PC-3 (cell line): ENCODE measurements at places on chromosomes 4 and X.

GRCh38 chr4:171532968-171533367 lies 280.2 kb upstream of the GALNTL6 start:
- H3K4me1 ChIP-seq: no peaks in the 10 kb centered on the region
- H3K27me3 ChIP-seq: no peaks in the 10 kb centered on the region
- no peaks in the 10 kb centered on the region for H3K36me3 ChIP-seq
- DNase-seq: no peak
- no peak overlapping the region for H3K27ac ChIP-seq

DNA sequence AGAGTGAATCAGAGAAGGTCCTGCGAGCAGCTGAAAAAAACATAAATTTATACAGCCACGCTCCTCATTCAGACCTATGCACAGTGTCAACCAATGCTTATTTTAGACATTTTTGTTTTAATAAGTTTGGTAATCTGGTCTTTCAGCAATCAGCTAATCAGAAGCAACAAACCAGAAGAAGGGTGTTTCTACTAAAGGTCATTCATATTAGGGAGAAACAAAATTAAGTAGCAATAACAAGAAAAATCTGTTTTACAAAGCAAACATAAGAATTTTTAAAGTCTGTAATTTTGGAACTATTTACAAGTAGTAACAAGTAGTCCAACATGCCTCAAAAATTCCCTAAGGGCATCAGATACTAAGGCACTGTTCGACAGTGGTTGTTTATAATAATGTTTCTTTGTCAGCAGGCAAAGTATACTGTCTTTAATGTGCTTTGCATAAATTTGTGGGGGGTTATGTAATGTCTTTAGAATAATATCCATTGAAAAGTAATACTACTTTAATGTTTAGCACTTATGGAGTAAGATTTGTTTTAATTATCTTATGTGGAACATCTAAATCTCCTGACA lies 82.8 kb downstream of the PHOX2B start:
- no peak overlapping the region for H3K27ac ChIP-seq
- H3K36me3 ChIP-seq: no peaks in the 10 kb centered on the region; the same call in 1 of the 2 replicates
- no peaks in the 10 kb centered on the region for H3K27me3 ChIP-seq

- H3K4me3 ChIP-seq: no peak overlapping the region
- 0 out of 2 replicates have a peak, but pooled peaks cover 3% of the 10 kb centered on the region for H3K27me3 ChIP-seq
- no peak for DNase-seq
- H3K36me3 ChIP-seq: no peaks in the 10 kb centered on the region
These were observed 25.3 kb upstream of the NWD2 start for GRCh38 chr4:37219242-37219641.

DNA sequence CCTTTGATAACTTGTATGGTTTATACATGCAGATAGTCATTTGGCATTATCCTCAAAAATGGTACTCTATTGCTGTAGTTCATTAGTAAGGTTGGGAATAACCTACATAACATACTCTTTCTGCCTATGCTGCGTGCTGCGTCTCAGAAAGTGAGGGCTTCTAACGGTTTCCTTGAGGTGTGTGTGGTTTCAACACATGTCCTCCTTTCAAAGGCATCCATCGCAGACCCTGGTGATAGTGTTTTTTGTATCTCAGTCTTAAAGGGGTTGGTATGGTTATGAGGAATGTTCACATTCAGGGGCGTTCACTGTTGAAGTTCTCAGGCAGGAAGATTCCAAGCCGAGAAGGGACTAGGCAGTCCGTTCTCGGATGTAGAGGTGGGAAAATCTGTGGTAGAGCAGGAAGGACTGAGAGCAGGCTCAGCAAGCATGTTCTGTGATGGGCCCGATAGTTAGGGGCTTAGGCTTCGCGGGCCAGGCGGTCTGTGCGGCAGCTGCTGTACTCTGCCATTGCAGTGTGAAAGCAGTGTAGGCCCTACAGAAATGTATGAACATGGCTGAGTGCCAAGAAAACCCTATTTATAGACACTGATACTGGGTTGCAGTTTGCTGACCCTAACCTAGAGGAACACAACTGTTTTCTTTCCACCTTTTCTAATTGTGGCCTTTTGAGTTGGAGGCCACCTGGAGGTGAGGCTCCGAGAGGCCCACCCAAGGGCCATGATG lies 123.2 kb downstream of the GPR143 start:
- no peak overlapping the region for H3K4me3 ChIP-seq
- no peak overlapping the region for H3K27ac ChIP-seq
- no peaks in the 10 kb centered on the region for H3K36me3 ChIP-seq
- H3K4me1 ChIP-seq: no peaks in the 10 kb centered on the region
- H3K27me3 ChIP-seq: no peaks in the 10 kb centered on the region

DNA sequence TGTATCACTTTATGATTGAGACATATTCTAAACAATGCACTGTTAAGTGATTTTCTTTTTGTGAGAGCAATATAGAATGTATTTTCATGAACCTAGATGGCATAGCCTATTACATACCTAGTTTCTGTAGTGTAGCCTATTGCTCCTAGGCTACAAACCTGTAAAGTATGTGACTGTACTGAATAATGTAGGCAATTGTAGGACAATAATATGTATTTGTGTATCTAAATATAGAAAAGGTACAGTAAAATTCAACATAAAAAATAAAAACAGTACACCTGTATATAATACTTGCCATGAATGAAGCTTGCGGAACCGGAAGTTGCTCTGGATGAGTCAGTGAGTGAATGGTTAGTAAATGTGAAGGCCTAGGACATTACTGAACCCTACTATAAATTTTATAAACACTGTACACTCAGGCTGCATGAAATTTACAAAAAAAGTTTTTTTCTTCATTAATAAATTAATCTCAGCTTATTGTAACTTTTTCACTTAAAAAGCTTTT lies 106.7 kb downstream of the VSIG4 start:
- no peak overlapping the region for H3K4me3 ChIP-seq
- peaks cover 7% of the 10 kb centered on the region; the same call in 1 of the 2 replicates for H3K36me3 ChIP-seq
- H3K27me3 ChIP-seq: no peaks in the 10 kb centered on the region
- peak; percentile 37 for DNase-seq
- H3K27ac ChIP-seq: peak overlapping the region; percentile 94

- H3K36me3 ChIP-seq: no peaks in the 10 kb centered on the region
- H3K4me3 ChIP-seq: no peak overlapping the region
- no peaks in the 10 kb centered on the region for H3K27me3 ChIP-seq
- H3K4me1 ChIP-seq: no peaks in the 10 kb centered on the region
- DNase-seq: no peak
These were observed 84.9 kb downstream of the EDA2R start for GRCh38 chrX:66553973-66554372.

GRCh38 chr4:879729-880077 lies 52.4 kb downstream of the GAK start:
- no peak for DNase-seq
- no peaks in the 10 kb centered on the region for H3K4me1 ChIP-seq
- no peaks in the 10 kb centered on the region for H3K27me3 ChIP-seq
- no peak overlapping the region for H3K4me3 ChIP-seq

GRCh38 chrX:154531626-154532025 lies 15.0 kb downstream of the G6PD start:
- H3K4me3 ChIP-seq: no peak overlapping the region
- peaks cover 24% of the 10 kb centered on the region; the same call in 1 of the 2 replicates for H3K36me3 ChIP-seq
- no peak for DNase-seq
- no peak overlapping the region for H3K27ac ChIP-seq
- H3K4me1 ChIP-seq: peaks cover 9% of the 10 kb centered on the region; the same call in 1 of the 2 replicates

DNA sequence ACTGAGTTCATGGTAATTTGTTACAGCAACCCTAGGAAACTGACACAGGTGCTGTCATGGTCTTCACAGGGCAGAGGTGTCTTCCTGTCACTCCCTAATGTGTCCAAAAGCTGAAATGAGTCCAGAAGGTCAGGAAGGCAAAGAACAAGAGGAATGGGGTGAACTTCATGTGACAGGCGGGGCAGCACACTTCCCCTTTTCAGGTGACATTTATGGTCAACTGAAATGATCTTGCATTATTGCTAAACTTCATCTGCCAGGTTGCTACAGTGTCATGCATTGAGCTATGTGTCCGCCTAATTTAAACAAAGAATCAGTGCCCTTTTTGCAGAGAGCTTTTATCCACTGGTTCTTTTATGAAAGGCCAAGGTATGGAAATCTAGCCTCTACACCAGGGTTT lies 15.9 kb upstream of the CCDC149 start:
- H3K27me3 ChIP-seq: no peaks in the 10 kb centered on the region
- no peaks in the 10 kb centered on the region for H3K36me3 ChIP-seq
- no peaks in the 10 kb centered on the region for H3K4me1 ChIP-seq
- no peak overlapping the region for H3K4me3 ChIP-seq
- H3K27ac ChIP-seq: no peak overlapping the region

GRCh38 chrX:80578517-80579105 lies 158.4 kb downstream of the TENT5D start:
- H3K27me3 ChIP-seq: no peaks in the 10 kb centered on the region
- peak; percentile 55 for DNase-seq
- H3K36me3 ChIP-seq: no peaks in the 10 kb centered on the region

DNA sequence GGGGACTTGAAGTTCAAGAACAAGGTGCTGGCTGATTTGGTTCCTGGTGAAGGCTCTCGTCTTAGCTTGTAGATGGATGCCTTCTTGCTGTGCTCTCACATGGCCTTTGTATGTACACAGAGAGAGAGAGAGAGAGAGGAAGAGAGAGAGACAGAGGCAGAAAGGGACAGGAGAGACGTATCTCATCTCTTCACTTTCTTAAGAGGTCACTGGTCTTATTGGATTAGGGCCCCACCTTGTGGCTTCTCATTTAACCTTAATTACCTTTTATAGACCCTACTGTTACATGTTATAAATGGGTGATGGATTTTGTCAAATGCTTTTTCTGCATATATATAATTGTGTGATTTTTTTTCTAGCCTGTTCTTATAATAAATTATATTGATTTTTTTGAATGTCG lies 1444.2 kb downstream of the ADGRL3 start:
- H3K36me3 ChIP-seq: no peaks in the 10 kb centered on the region
- H3K27me3 ChIP-seq: no peaks in the 10 kb centered on the region
- DNase-seq: peak; percentile 74
- H3K4me3 ChIP-seq: no peak overlapping the region
- peaks cover 15% of the 10 kb centered on the region for H3K4me1 ChIP-seq

DNA sequence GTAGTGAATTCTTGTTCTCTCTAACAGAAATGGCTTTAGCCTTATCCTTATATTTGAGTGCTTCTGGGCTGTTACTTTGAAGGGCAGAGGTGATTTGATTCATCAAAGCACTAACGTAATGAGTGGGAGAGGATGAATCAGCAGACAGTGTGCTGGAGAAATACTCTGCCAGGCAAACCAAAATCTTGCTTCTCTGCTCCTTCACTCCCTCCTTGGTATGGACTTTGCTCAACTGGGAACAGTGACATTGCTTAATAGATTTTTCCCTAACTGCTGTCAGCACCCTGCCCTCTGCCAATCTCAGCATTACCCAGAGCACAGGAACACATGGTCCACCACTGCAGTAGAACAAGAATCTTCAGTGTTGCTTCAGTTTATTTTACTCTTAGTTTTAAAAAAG lies 56.0 kb downstream of the PDLIM5 start:
- H3K4me1 ChIP-seq: peaks cover 16% of the 10 kb centered on the region
- DNase-seq: peak; percentile 78
- peak overlapping the region; percentile 77 for H3K27ac ChIP-seq
- H3K27me3 ChIP-seq: no peaks in the 10 kb centered on the region

DNA sequence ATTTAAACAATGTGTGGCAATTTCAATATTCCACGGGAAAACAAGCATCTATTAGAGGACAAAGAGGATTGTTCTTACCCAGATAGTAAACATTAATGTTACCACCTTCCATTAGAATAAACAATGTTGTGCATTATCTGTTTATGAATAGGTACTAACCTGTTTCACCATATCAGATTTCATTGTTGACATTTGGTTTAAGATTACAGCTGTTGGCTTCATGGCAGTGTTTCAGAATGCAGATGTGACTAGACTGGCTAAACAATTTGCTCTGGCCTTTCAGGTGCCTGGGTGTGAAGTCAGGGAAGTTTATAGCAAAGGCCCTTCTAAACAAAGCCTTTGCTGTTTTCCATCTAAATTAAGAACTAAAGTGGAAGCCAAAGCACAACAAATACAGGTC lies 464.7 kb upstream of the FAM47C start:
- no peaks in the 10 kb centered on the region for H3K27me3 ChIP-seq
- no peak for DNase-seq
- H3K27ac ChIP-seq: no peak overlapping the region
- no peak overlapping the region for H3K4me3 ChIP-seq
- no peaks in the 10 kb centered on the region for H3K4me1 ChIP-seq
- H3K36me3 ChIP-seq: no peaks in the 10 kb centered on the region

- H3K4me3 ChIP-seq: no peak overlapping the region
- H3K27ac ChIP-seq: no peak overlapping the region
- H3K36me3 ChIP-seq: no peaks in the 10 kb centered on the region
- no peaks in the 10 kb centered on the region for H3K4me1 ChIP-seq
- DNase-seq: no peak
- H3K27me3 ChIP-seq: no peaks in the 10 kb centered on the region
These were observed 37.7 kb downstream of the ARHGEF9 start for GRCh38 chrX:63747331-63747730.

DNA sequence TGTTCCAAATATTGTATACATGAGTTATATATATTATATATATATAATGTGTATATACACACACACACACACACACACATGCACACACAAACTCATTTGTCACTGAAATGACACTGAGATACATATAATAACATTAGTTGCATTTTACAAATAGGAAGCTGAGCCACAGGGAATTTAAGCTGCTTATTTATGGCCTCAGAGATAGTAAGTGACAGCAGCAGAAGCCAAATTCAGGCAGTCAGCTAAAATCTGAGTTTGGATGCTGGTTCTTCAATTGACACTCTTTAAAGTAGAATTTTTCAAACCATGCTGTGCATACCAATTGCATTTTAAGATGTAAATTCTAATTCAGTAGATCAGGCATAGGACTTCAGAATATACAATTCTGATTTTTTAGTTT lies 163.3 kb upstream of the CTSO start:
- no peak for DNase-seq
- peaks cover 17% of the 10 kb centered on the region for H3K4me1 ChIP-seq
- H3K36me3 ChIP-seq: no peaks in the 10 kb centered on the region
- no peak overlapping the region for H3K27ac ChIP-seq
- no peaks in the 10 kb centered on the region for H3K27me3 ChIP-seq

- no peak for DNase-seq
- H3K27ac ChIP-seq: no peak overlapping the region
- H3K27me3 ChIP-seq: no peaks in the 10 kb centered on the region
These were observed 90.6 kb downstream of the FHDC1 start for GRCh38 chr4:153026591-153027346.

DNA sequence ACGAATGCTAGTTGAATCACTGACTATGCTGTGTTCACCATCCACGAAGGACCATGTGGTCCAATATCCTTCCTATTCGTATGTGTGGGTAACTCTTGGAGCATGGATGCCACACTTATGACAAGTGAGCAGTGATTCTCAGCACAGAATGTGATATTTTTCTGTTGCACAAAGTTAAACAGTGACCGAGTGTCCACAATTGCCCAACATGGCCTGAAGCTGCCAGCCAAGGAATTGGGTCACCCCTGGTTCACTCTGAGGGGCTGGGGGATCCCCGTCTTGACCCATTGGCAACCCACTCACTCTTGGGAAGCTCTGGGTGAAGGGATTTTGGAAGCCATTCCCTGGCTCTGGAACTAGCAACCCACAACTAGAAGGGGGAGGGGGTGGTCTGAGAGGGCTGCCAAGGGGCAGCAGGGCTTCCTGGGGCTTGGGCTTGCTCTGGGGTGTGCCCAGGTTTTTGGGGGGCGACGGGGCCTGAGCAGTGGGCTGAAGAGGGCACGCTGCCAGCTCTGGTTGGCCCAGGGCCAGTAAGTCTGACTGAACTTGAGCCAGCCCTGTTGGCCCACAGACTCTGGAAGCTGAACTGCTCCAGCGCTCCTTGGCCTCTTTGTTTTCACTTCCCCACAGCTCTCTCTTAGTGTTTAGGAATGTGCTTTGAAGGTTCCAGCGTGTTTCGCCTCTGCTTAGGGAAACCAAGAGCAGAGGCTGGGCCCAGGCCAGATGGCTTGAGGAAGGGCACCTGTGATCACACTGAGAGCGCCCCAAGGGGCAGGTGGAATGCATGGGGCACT lies 43.1 kb upstream of the BCOR start:
- peaks cover 6% of the 10 kb centered on the region; the same call in 1 of the 2 replicates for H3K4me1 ChIP-seq
- H3K4me3 ChIP-seq: no peak overlapping the region
- H3K27me3 ChIP-seq: no peaks in the 10 kb centered on the region
- H3K36me3 ChIP-seq: no peaks in the 10 kb centered on the region
